ENCODE measurements at places on chromosomes 13 and 19.

GRCh38 chr13:33401238-33401637 lies 115.7 kb upstream of the STARD13 start:
- no peak for DNase-seq

DNA sequence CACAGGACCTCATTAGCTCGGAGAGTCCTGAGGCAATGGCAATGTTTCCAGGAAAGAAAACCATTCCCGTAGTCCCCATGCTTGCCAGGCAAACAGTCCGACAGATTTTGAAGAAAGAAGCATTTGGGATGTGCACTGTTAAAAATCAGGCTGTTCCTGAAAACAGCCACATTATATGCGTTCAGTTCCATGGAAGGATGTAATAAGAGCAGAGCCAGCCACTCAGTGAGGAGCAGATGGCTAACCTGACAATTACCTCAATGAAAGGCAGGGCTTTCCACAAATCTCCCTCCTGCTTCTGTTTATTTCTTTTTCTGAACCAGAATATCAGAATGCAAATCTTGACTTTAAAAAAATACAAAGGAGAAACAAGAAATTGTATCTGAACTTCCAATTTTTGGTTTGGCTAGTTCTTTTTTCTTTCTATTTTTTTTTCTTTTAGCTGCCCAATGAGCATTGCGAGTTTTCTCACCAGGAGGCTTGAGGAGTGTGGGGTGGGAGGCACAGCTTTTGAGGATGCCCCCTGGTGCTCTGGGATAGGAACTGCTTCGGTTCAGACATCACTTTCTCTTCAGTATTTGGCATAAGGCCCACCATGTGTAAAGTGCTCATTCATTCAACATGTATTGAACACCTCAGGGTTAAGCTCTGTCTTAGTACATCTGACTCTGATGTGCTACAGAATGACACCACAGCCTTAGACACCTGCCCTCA lies 124.2 kb downstream of the TBC1D4 start:
- peak; percentile 76 for DNase-seq

- no peak for DNase-seq
Measured at GRCh38 chr13:31361673-31362072, 161.9 kb downstream of the B3GLCT start.

DNA sequence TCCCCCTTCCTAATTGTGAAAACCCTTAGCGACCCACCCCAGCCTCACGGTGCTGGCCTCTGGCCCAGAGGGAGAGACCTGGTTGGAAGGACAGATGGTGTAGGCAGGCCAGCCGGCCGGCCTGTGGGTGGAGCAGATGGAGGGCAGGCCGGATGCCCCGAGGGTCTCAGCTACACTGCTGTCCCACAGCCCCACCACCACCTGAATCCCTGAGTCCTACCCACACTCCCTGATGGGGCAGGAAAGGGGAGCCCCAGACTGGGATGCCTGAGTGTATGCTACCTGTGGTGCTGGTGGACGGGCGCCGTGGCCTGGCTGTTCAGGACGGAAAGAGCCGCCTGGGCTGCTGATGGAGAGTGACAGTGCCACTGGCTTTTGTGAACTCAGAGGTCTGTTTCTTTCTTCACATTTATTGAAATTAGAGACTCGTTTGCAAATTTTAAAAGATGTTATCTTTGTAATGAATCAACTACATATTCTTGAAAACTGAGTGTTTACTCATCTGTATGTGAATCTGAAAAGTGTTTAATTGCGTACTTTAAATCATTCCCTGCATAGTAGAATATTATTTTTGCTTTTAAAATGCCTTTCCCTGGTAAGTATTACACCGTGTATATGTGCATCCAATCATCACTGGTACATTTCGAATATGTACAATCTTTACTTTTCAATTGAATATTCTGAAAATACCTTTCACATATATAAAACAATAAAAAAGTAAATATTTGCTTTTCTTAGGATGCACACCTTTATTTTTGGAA lies 35.7 kb downstream of the TFDP1 start:
- DNase-seq: no peak

DNA sequence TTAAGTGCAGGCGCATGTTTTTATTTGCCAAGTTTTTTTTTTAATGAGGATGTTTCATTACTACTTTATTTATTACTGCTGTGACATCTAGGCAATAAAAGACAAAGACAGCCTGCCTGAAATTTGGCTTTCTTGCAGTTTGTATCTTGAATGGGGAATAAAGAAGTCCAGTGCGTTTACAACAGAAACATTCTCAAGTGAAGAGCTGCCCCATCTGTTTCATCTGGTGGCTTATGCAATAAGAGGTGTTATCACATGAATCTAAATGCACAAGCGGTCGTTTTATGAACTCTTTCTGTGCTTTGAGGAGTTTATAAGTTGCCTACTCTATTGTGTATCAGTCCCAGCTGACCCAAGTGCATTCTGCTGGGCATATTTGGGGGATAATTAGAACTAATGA lies 12.6 kb upstream of the MAB21L1 start:
- no peak for DNase-seq

DNA sequence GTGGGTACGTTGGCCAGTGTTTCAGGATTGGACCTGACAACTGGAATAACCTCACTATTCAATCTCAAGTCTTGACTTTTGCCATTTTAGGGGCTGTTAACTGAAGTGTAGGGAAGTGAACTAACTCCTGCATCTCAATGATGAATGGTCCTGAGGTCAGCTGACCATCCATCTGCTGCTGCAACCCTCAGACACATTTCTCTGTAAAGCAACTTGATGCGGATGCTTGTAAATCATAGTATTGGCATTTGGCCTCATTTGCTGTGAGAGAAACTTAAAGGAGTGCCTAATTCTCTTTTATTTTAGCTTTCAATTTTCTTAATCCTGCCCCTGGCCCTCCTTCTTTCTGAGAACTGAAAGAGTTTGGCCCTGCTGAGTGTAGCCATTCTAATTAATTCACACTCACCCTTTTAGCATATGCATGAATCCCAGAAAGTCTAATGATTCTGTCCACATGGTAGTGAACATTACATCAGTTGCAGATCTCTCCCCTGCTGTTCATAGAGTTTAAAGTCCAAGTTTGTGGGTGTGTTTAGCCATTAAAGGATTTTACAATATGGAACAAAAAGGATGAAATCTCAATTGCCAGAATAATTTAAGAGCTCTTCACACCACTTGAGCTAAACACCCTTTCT lies 1531.4 kb upstream of the SLC10A2 start:
- DNase-seq: no peak

- no peak for DNase-seq
Measured at GRCh38 chr13:82096256-82096655, 1755.3 kb upstream of the SPRY2 start.

Data from fibroblast of skin of right biceps (primary cell).